ENCODE measurements at places on chromosomes 5 and 9.

DNA sequence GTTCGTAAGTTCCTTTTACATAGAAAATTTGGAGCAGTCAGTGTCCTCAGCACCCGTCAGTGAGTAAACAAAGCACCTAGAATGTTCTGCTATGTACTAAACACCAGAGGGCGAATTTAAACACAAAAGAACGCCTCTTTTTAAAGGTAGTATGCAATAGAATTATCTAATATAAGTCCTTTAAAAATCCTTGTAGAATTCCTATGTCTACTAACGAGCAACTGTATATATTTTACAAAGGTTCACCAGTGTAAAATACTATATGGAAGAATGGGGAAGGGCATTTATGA, 499 bp upstream of the TMEM232 start:
- DNase-seq, result no peak

DNA sequence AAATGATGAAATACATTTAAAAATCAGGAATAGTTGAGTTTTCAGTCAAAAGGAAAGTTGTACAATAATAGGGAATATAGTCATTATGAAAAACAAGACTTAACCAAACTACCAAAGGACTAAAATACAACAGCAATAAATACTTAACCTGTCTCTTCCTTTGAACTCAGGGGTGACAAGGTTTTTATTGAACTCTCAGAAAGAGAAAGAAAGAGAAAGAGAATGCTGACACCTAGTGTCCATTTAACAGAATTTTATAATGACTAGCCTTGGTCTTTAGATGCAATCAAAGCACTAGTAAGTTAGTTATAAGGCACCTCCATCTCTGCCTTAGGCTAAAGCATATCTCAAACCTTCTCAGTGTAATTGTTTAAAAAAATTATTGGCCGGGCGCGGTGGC, 47.5 kb downstream of the UIMC1 start:
- peak; percentile 77 for DNase-seq

DNA sequence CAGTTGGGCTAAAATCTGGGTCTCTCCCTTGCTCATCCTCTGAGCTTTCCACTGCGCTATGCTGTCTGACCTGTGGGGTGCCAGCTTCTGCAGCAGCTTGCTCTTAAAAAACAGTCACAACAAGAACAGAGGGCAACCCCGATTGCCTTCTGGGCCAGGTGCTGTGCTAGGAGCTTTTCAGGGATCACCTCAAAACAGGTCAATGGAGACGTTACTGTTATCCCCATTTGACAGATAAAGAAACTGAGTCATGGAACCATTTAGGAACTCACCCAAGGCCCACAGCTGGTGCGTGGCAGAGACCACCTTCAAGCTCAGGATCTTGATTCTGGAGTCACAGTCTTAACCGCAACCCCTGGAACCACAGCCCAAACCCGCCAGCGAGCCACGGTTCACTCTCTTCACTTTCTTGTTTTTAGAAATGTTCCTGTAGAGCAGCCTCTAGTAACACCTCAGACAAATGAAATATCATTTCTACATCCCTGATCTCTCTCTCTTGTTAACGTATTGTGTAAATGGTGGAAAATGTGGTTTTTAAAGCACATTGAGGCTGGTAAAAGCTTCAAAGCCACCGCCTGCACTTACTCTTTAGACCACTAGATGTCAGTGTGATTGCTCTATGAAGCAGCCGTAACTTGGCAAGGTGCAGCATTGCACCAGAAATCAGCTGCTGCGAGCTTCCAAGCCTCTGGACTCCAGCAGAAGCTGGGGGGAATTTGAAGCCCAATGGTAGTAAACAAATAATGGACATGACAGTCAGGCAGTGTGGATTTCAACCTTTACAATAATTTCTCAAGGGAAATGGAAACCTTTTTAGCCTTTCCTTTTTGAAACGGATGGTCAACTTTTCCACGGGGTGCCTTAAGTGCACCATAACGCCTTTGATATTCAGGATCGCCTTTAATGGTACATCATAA, 1.7 kb downstream of the FYB1 start:
- peak; percentile 80 for DNase-seq

GRCh38 chr5:61071526-61071925, 90.7 kb downstream of the SMIM15 start:
- no peak for DNase-seq

DNA sequence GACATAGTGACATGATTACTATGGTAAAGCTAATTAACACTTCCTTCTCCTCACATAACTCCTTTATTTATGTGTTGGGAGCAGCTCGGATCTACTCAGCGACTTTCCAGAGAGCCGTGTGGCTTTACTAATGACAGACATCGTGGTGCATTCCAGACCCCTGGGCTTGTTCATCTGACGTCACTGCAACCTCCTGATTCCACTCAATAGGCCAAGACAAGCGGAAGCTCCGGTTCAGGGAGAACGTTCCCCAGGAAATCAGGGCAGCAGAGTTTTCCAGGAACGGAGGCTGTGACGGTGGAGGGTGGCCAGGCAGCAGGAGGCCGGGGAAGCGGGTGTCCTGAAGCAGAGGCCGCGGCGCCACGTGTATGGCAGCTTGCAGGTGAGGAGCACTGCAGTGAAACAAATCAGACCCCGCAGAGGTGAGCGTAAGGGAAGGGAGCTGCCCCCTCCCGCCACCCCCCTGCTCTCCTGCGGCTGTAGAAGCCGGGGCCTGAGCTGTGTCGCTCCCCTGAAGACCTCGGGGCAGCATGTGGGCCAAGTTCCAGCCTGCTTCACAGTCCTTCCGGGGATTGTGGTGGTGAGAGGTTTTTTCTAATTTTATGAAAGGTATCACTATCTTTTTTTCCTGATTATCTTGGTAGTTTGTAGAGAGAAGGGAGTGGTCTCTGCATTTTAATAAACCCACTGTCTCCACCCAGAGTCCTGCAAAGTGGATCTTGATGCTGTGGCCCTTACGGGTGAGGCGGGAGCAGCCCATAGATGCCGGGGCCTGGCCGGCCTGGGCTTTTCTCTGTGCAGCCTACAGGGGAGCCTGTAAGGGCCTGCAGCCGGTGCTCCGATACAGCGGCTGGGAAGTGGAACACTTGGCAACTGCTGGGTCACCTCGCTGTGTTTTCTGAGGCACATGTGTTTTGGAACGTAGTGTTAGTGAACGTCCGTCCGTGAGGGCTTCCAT, 220.4 kb upstream of the IRX4 start:
- DNase-seq, result no peak

- peak; percentile 15 for DNase-seq
Observed at GRCh38 chr9:34576597-34577399, 12.7 kb downstream of the CNTFR start.

GRCh38 chr5:166330036-166330435, 1961.4 kb upstream of the WWC1 start:
- no peak for DNase-seq

DNA sequence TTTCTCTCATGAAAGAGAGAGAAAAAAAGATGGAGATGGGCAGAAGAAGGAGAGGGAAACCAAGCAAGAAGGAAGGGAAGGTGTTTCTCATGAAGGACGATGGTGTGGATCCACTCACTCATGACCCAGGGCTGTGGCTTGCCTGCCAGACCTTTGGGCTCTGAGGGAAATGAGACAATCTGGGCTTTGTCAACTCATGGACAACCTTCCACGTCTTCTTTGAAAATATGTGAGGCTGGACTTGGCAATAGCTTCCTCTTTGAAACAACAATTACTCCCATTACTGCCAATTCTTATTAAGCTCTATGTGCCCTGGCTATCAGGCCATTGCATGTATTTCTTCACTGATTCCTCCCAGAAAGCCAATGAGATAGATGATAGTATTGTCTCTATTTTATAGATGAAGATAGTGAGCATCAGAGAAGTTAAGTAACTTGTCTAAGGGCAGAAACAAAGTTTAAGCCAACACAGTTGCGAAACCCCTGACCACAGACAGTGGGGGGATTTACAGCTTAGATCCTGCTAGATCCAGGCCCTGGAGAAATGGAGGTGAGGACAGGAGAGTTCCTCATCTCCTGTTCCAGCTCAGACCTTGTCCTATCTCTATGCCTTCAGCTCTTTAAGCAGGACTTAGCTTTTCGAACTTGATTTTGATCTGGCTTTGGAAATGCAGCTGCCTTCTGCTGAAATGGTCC, 132.4 kb downstream of the GCNT1 start:
- DNase-seq, result no peak

- no peak for DNase-seq
Observed at GRCh38 chr9:130268521-130269211, 3.1 kb downstream of the HMCN2 start.

DNA sequence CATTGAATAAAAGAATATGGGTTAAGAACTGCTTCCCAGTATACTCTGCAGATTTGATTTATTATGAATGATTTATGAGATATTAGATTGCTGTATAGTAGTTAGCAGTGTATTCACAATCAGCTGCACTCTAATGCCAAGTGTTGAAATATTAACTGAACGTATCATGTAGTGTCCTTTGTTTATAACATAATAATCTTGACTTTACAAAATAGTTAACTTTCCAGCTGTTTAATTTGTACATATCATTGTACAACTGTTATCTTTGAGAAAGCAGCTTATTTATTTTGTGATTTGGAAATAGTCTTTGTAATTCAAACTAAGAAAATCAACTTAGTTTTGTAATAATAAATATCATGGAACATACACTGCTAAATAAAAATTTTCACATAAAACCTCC, 219.5 kb downstream of the RANBP17 start:
- DNase-seq, result no peak

- no peak for DNase-seq
Observed at GRCh38 chr9:76321195-76321828, 72.9 kb downstream of the RFK start.

DNA sequence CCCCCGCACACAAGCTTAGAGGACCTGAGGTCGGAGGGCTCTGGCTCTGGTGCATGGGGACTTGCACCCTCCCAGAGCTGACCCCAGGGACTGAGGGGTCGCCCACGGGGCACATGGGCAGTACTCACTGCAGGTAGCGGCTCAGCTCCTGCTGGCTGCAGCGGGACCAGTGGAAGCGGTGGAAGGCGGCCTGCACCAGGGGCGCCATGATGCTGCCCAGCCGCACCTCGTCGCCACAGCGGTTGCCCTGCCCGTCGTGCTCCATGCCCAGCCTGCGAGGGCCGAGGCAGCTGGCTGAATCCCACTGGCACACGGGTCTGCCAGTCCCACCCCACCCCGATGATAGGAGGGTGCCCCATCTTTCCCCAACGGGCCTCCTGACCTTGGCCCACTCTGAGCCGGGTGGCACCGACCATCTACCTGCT, 93.8 kb downstream of the ZNF354C start:
- DNase-seq, result no peak

DNA sequence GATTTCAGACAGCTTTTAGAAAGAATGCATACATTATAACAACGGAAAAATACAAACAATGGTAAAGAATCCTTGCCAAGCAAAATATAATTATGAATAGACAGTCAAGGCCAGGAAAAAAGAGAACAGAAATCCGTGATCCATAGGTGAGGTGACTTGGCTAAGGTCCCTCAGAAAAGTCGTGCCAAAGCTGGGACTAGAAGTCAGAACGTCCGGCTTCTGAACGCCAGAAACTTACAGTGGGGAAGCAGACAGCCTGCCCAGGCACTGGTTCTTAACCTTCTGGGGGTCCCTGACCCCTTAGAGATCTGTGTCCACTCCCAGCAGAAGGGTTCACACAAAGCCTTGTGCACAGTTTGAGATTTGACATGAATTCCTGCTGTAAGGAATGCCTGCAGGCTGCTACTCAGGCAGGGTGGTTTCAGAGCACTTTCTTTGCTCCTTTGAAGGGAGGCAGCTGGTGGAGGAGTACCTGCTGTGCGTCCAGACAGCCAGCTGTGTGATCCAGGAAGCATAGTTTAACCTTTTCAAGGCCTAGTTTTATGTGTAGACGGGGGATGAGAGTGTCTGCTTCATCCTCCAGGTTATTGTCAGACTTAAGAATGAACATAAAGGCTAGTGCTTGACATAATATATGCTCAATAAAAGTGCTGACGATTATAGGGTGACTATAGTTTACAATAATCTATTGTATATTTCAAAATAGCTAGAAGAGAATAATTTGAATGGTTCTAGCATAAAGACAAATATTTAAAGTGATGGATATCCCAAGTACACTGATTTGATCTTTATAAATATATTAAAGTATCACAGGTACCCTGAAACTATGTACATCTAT, 852 bp downstream of the ARHGEF37 start:
- DNase-seq, result no peak

GRCh38 chr5:140551872-140552271, 4.4 kb downstream of the EIF4EBP3 start:
- no peak for DNase-seq

GRCh38 chr5:83689881-83690280, 30.8 kb downstream of the HAPLN1 start:
- DNase-seq, result no peak

DNA sequence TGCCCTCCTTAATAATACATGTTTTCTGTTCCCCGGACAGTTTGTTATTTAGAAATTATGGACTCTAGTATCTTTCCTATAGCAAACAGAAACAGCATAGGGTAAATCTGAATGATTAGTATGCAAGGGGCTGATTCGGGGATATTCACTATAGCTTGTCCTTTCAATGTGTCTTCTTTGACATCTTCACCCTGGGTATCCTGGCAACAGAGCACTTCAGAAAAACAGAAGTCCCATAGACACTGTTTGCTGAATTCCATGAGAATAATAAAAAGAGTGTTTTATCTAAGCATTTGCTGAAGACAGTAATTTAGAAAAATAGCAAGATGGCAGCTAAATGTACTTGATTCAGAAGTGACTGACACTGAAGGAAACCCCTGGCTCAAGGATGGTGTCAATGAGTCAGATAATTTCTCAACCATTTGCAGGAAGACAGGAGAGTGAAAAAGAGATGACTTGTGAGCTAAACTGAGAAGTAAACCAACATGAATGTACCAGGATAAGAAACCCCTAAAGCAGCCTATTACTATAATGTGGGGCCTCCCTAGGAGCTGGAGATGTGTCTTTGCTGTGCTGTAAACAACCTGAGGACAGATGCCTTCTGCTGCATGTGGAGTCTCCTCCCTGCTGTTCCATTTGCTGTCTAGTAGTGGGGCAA, 246.2 kb downstream of the MAN2A1 start:
- DNase-seq, result no peak

- DNase-seq, result no peak
Observed at GRCh38 chr9:100084734-100085133, 14.1 kb downstream of the ERP44 start.

DNA sequence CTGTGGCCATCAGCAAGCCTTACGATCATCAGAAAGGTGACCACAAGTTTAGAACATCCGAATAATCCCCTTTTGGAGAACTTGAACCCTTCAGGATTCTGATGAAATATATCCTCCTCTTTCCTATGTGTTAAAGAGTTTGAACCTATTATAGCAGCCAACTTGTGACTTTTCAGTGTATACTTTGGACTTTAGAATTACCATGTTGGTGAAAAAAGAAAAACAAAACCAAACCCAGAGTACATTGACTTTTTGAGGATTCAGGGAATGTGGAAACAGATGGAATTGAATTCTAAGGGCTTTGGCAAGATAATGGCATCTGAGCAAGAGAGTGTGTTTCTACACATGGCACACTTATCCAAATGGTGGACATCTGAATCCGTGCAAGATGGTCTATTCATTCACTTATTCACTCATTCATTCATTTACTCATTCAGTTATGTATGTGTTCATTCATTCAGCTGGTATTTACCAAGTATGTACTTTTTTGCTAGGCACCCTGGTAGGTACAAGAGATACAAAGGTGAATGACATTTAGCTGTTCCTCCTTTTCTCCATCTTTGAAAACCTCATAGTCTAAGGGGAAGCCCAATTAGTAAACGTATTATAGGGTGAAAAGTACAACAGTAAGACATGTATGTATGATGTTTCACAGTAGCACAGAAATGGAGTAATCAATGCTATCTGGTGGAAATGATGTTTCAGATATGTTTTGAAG, 91.8 kb downstream of the PRDM6 start:
- no peak for DNase-seq

Data from NCI-H1694 (cell line).